ENCODE measurements at places on chromosomes 6 and 20.

DNA sequence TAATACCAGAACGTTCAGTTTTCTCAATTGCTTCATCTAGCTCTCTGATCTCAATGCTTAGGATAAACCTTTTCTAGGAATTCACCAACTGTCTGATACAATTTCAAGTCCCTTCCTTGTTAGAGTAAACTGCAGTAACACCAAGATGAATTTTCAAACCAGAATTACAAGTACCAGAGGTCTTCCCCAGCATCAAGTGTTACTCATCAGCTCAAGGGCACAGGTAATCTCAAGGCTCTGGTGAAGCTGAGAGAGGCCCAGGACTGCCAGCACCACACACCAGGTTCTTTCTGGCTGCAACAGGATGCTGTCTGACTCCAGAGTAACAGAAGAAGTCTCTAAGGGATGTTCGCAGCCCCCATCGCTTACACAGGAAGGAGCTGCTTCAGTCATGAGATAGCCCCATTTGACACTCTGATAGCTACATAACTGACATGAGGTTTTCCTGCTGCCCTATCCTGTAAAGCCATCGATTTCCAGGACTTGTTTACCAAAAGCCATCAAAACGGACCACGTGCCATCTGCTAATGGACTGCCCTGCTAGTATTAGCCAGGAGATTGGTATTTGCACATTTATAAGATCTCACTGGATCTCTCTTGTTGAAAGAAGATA, 549.4 kb downstream of the UTRN start:
- no peak for DNase-seq

DNA sequence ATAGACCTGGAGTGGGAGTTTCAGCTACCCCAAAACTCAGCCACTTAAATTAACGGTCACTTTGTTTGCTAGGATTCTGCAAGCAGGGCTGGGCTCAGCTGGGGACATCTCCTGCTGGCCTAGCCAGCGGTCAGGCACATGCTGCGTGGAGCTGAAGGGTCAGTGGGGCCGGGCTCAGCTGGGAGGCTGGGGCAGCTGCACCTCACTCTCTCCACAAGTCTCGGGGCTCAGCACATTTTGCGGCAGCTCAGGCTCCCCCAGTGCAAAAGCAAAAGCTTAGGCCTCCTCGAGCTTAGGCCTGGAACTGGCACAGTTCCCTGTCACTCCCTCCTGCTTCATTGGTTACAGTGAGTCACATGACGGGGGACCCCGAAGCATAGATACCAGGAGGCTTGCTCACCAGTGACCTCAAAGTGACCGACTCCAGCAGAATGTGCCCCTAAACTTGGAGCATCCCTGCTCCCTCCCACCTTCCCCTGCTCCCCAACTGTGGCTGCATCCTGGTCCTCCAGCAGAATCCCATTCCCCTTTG, 80.6 kb upstream of the CST7 start:
- no peak for DNase-seq

- no peak for DNase-seq
These were observed 39.6 kb downstream of the JAG1 start for GRCh38 chr20:10634211-10634610.

DNA sequence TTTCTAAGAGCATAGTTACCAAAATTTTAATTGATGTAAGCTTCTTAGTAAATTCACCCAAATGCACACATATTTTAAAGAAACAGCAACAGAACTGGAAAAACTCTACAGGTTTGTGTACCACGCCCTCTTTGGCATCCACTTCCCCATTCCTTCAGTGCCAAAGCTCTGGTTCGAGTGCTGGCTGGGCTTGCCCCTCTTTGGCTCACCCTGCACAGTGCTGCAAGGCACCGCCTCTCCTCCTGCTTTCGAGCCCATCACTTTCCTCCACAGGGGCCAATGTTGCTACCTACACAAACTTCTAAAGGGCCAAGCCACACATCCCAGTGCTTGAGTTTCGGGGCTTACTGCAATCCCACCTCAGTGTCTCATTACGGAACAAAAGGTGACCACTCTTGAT, 9.6 kb downstream of the LRP11 start:
- DNase-seq: no peak

- peak; percentile 29 for DNase-seq
These were observed 10.4 kb upstream of the VNN2 start for GRCh38 chr6:132768051-132768517.

- DNase-seq: no peak
These were observed 143.4 kb upstream of the RPS6KA2 start for GRCh38 chr6:166770216-166771116.

DNA sequence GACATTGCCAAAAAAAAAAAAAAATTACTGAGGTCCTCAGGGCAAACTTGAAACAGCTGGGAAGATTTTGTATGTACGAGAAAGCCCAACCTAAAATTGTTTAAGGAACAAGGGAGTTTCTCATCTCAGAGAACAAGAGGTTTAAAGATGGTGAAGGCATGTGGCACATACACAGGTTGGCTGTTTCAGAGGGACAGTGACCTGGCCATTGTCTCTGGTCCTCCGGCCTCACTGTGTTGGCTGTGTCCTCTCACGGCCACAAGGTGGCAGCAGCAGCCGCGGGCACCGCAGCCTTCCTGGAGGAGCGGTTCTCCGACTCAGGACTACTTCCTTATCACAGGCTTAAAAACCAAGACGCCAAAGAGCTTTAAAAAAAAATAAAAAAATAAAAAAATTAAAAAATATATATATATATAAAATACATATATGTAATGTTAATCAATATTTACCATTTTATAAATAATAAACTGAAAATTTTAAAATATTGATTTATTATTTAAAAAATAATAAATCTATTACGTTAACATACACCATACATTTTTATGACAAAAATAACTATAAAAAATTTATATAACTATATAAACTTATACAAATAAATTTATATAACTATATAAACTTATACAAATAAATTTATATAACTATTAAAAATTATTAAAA, 52.8 kb downstream of the GTF2H5 start:
- peak; percentile 88 for DNase-seq

DNA sequence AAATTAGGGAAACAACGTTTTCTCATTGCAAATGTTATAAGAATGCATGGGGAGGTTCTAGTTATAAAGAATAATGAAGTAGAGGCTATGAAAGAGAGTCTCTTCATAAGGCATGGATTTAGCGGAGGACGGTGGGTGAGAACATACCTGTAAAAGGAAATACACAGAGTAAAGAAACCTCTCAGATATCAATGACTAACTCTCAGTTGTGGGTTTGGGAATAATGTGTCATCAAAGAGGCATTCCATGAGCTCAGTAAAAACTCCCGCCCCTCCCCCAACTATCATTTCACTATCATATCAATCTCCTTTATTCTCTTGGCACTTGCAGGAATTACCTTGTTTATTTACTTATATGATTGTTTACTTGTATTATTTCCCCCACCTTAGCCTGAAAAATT, 695.4 kb downstream of the PTPRT start:
- no peak for DNase-seq

- DNase-seq: no peak
These were observed 158.9 kb downstream of the LY86 start for GRCh38 chr6:6747371-6747770.

- no peak for DNase-seq
These were observed 21.6 kb downstream of the EYA2 start for GRCh38 chr20:46916258-46916603.

DNA sequence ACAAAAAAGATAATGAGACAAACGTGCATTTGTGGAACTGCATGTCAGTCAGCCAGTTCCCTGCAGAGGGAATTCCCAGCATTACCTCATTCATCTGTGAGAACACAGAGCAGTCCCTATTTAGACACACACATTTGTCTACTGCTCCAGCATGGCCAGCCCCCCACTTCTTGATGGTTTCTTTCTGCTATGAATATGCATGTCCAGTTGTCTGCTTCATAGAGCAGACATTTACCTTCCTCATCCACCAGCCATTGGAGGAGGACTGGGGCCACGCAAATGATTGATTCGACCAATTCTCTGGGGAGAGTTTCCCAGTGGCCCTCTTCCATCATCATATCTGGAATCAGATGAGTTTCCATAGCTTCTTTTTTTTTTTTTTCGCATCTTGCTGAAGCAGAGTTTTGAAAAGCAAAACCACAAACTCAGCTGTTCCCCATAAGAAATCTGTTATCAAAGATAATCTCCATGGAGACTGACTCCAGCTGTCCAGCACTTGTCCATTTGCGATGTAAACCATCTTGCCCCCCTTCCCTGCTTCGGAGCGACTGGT, 11.8 kb downstream of the ENPP1 start:
- DNase-seq: no peak

DNA sequence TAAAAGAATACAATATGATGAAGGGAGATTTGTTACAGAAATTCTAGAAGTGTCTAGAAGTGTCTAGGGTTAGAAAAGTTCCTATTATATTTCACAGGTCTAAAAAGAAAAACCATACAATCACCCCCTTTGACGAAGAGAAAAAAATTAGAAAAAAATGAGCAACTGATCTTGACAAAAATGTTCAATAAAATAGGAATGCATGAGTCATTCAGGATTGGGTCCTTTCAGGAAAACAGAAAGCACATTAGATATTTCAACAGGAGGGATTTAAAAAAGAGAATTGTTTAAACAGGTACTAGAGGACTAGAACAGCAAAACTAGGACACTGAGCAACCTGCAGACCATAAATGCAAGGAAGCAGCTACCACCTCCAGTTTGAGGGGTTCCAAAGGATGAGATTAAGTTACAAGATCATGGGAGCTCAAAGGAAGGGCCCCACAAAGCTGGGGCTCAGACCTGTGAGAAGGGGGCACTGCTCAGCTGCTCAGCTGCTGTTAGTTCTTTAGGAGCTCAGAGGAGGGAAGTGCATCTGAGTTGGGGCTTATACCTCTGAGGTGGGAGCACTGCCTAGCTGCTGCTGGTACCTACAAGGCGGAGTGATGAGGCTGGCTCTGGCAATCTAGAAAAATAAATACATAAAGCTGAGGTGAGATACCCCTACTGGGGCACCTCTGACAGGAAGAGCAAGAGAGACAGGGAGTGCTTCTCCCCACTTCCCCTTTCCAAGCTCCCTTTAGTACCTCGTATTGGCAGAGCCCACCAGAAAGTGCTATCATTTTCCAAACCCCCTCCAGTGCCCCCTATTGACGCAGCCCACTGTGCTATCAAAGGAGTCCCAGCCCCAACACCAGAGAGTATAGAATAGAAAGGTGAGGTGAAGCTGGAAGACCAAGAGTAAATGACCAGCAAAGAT, 27.1 kb upstream of the BEND6 start:
- DNase-seq: no peak

GRCh38 chr6:163872335-163872734, 457.8 kb downstream of the QKI start:
- no peak for DNase-seq

DNA sequence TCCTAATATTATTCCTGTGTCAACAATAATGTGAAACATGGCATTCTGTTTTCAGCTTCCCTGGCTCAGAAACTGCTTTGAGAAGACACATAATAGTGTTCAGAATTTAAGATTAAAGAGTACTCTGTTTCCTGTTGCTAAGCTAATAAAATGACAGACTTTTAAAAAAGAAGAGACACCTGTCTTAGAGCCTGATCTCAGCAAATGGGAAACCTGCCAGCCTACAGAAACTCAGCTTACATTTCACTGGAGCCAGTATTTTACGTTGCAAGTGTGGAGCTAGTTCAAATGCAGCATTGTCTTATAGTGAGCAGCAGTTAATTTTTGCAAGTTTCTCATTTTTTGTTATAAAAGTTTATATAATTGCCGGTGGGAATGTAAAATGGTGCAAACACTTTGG, 28.8 kb downstream of the KIZ start:
- no peak for DNase-seq

- DNase-seq: no peak
These were observed 117.4 kb upstream of the ARID1B start for GRCh38 chr6:156659822-156660198.

DNA sequence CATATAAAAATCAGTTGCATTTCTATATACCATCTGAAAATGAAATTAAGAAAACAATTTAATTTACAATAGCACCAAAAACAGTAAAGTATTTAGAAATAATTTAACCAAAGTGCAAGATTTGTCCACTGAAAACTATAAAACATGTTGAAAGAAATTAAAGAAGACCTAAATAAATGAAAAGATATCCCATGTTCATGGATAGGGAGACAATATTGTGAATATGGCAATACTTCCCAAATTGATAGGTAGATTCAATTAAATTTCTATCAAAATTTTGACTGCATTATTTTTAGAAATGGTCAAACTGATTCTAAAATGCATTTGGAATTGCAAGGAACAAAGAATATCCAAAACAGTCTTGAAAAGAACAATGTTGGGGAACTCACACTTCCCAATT, 17.6 kb upstream of the POU3F2 start:
- DNase-seq: no peak

DNA sequence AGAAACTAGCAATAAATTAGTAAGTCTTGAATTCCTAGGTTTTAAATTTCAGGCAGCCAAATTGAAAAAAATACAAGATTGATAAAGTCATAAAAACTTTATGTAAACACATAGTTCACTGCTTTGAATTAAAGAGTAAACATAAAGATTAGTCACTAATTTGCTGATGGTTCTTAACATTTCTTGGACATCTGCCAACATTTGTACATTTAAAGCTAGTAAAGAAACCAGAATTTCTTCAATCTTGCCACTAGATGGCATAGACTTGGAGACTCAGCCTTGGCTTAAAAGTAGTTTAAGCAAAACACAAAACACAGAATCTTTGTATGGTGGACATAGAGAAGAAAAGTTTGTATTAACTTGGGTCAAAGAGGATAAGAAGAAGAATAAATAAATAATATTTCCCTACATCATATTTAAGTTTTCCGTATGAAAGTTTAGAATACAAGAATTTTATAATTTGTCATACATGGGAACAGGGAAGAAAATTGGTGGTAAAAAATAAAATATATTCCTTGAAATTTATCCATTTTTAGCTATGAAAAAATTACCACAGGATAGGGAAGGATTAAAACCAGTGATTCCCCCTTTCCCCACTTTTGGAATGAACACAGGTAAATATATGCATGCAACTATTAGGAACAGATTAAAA, 41.7 kb upstream of the FAM135A start:
- DNase-seq: peak; percentile 33

GRCh38 chr20:14701326-14701725, 363.9 kb upstream of the FLRT3 start:
- no peak for DNase-seq

GRCh38 chr6:12976366-12976765, 259.8 kb downstream of the PHACTR1 start:
- no peak for DNase-seq

GRCh38 chr20:35876033-35876320, 78.3 kb downstream of the SCAND1 start:
- DNase-seq: no peak

GRCh38 chr20:561437-562231, 18.0 kb upstream of the CSNK2A1 start:
- DNase-seq: peak; percentile 80

DNA sequence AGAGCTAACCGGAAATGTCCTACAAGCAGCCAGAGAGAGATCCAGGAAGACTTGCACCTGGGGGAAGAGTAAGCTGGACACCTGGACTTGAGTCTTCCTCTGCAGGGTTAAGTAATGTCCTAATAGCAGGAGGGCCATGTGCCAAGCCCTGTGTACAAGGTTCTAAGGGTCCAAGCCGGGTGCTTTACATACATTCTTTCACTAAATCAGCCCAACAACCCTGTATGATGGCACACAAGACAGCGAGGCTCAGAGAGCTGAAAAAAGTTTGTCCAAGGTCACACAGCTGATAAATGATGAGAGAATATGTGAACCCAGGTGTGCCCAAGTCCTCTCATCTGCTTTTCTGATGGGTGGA, 215.1 kb upstream of the CDYL start:
- no peak for DNase-seq

All from D341Med (cell line).